ENCODE measurements at places on chromosomes 13 and 19. TPM values are rescaled to one million over a fixed set of nuclear protein-coding genes. Genes with fewer than 3 reads are reported as not detected.

DNA sequence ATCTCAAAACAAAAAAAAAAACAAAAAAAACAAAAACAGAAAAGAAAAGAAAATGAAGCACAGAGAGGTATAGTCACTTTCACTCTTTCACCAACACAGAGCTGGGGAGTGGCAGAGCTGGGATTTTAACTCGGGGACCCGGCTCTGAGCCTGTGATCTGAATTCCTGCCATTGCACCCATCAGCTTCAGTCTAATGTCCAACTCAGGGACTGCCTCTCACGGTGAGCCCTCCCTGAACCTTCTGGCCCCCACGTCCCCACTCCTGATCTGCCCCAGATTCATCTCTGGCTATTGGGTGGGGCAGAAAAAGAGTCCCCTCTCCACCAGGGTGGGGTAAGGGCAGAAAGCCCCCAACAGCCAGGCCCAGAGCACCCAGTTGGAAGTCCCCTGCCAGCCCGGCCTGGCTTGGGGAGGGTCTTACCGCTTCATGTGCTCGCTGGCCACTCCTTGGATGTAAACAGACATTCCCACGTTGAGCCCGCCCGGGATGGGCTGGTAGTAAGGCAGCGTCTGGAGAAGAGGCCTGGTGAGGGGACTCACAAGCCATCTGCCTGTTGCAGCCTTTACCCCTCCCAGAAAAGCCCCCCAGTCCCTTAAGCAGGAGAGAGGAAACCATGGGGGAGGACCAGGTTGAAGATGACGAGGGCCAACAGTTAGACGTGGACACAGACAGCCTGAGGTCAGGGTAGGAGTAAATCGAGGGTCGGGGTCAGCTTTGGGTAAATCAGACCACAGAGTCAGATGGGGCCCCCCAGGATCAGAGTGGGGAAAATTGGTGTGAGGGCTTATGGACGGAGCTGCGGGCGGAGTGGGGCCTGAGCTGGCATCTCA is 520 bp downstream of the LGALS4 start:
- no peak for DNase-seq
- no peaks in the 10 kb centered on the region for H3K4me1 ChIP-seq

DNA sequence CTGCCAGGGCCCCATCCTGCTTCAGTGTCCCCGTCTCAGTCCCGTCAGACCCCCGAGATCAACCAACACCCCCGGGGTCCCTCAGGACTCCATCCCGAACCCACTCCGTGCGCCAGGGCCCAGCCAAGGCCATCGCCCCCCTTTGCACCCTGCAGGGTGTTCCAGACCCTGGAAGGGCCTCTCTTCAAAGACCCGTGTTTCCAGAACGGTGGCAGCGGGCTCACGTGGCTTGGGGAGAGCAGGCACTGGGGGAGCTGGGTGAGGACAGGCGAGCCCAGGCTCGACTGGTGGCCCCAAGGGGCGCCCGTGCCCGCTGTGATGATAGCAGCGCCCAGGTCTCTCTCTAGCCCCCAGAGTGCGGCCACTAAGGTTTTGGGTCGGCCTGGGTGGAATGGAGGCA is 1.4 kb downstream of the KASH5 start:
- no peaks in the 10 kb centered on the region for H3K36me3 ChIP-seq
- H3K27ac ChIP-seq = no peak overlapping the region
- DNase-seq = no peak
- H3K4me1 ChIP-seq = no peaks in the 10 kb centered on the region

DNA sequence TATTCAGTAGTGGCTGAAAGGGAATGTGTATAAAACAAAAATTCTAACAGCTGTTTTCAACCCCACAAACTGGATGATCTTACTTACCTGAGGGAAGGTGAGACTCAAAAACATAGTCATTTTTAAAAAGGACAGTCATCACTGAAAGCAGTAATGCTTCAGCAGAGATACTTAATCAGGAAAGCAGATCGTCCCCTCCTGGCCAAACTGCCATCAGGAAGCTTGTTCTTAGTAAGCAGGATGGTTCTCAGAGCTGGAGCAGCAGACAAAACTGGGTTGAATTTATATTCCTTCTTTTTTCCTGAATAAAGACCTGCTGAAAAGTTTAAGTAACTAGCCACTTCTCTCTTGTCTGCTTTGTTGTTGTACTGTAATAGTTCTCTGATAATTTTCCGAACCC is 1156.5 kb downstream of the OLFM4 start:
- no peaks in the 10 kb centered on the region for H3K36me3 ChIP-seq
- no peak overlapping the region for H3K27ac ChIP-seq
- H3K27me3 ChIP-seq = no peaks in the 10 kb centered on the region
- no peak for DNase-seq
- H3K4me3 ChIP-seq = no peak overlapping the region

DNA sequence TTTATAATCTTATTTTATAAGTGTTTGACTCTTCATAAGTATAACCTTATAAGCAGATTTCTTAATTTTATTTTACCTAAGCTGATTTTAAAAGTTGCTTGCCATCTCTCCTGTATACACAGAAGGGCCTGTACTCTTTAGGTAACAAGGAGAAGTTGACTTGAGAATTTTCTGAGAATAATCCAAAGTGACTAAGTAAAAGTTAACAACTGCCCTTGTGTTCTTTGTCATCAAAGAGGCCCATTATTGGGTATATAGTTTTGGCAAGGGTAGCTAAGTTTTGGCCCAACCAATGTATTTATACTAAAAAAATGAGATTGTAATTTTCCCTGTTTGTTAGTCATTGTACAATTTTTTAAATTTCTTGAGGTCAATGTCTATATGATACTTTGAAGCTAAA is 3.2 kb downstream of the LCP1 start:
- H3K27me3 ChIP-seq = no peaks in the 10 kb centered on the region
- no peaks in the 10 kb centered on the region for H3K36me3 ChIP-seq
- no peaks in the 10 kb centered on the region for H3K4me1 ChIP-seq
- H3K4me3 ChIP-seq = no peak overlapping the region
- DNase-seq = no peak

DNA sequence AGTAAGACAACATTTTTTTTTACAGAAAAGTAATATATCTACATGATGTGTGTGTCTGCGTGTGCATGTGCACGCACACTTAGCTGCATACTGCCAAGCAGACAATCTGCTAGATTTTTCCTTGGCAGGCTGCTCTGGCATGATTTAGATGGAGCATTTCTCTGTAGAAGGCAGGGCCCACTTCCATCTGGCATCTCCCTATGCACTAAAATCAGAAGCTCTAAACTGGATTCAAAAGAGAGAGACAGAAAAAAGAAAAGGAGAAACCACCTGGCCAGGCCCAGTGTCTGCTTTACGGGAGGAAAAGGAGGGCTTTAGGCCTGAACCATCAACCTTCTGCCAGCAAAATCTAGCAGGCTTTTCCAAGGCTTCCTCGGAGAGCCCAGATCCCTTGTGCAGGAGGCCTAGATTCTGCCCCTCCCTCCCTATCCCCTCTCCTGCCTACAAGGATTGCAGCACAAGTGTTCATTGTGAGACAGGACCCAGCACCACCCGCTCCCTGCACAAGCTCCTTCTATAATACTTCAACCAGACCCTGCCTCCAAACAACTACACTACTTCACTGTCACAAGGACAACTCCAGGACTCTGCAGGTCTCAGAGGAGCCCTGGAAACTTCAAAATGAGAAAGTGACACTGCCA is 99.3 kb downstream of the DOCK9 start:
- H3K27me3 ChIP-seq = no peaks in the 10 kb centered on the region
- DNase-seq = no peak
- H3K4me3 ChIP-seq = no peak overlapping the region
- peaks cover 11% of the 10 kb centered on the region for H3K4me1 ChIP-seq
- no peak overlapping the region for H3K27ac ChIP-seq
- peaks cover 96% of the 10 kb centered on the region for H3K36me3 ChIP-seq

DNA sequence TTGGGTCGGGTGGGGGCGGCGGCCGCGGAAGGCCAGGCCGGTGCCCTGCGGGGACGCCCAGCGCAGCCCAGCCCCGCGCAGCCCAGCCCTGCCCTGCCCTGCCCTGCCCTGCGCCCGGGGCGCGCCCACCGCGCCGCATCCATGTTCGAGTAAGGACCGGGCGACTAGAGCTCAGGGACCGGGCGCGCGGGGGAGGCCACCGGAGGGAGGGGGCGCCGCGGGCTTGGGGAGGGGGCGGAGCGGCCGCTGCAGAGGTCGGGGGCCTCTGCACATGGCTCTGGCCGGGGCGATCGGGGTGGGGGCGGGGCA is 169 bp downstream of the GRAMD1A start:
- no peaks in the 10 kb centered on the region for H3K36me3 ChIP-seq
- no peaks in the 10 kb centered on the region for H3K27me3 ChIP-seq
- peak overlapping the region; percentile 99 for H3K4me3 ChIP-seq
- H3K27ac ChIP-seq = peak overlapping the region; percentile 97
- no peak for DNase-seq

GRCh38 chr19:3611841-3612240 is 5.2 kb upstream of the TBXA2R start:
- no peaks in the 10 kb centered on the region for H3K27me3 ChIP-seq
- H3K36me3 ChIP-seq = no peaks in the 10 kb centered on the region
- H3K4me1 ChIP-seq = peaks cover 44% of the 10 kb centered on the region
- H3K27ac ChIP-seq = no peak overlapping the region
- H3K4me3 ChIP-seq = no peak overlapping the region
- DNase-seq = no peak

DNA sequence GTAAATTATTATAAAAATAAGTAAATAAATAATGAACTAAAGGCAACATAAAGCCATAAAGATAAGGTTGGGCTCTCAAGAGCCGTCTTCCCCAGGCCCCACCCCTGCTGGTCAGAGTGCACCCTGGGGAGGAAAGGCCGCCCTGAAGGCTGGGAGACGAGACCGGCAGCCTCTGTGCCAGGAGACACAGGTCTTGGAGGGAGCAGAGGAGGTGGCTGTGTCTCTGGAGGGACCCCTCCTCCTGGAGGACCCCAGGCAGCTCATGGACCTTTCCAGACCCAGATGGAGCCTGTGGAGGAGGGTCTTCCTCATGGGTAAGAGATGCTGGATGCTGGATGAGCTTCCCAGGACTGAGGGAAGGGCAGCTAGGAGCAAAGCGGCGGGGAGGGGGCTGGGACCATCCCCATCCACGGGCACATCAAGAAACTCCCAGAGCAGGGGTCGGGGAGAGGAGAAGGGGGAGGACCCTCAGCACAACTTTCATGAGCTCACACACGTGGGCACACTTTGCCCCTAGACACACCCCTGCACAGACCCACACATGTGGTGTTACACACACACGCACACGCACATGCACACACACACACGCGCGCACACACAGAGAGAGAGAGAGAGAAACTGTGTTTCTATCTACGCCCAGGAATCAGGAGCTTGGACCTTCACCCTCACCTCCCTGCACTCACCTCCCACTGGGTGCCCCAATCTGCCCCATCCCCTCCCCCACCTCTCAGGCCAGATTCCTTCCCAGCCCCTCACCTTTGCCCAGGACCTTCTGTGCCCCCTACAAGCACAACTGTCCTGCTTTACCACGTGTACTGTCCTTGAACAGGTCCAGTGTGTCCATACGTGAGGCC is at the start of gene CEACAM18:
Gene CEACAM18, plus strand, starts transcription at position 159 of the 854 bp plus-strand sequence.
- H3K4me3 ChIP-seq = no peak within 1 kb of the TSS
- peaks cover 11% of the 10 kb centered on the region for H3K4me1 ChIP-seq
- no peaks in the 10 kb centered on the region for H3K36me3 ChIP-seq
- peaks cover 16% of the 10 kb centered on the region for H3K27me3 ChIP-seq

GRCh38 chr19:18660939-18661670 is 22.4 kb upstream of the CRTC1 start:
- no peak for DNase-seq
- H3K27ac ChIP-seq = peak overlapping the region; percentile 63
- H3K4me3 ChIP-seq = no peak overlapping the region
- no peaks in the 10 kb centered on the region for H3K36me3 ChIP-seq
- H3K27me3 ChIP-seq = no peaks in the 10 kb centered on the region
- peaks cover 53% of the 10 kb centered on the region for H3K4me1 ChIP-seq

DNA sequence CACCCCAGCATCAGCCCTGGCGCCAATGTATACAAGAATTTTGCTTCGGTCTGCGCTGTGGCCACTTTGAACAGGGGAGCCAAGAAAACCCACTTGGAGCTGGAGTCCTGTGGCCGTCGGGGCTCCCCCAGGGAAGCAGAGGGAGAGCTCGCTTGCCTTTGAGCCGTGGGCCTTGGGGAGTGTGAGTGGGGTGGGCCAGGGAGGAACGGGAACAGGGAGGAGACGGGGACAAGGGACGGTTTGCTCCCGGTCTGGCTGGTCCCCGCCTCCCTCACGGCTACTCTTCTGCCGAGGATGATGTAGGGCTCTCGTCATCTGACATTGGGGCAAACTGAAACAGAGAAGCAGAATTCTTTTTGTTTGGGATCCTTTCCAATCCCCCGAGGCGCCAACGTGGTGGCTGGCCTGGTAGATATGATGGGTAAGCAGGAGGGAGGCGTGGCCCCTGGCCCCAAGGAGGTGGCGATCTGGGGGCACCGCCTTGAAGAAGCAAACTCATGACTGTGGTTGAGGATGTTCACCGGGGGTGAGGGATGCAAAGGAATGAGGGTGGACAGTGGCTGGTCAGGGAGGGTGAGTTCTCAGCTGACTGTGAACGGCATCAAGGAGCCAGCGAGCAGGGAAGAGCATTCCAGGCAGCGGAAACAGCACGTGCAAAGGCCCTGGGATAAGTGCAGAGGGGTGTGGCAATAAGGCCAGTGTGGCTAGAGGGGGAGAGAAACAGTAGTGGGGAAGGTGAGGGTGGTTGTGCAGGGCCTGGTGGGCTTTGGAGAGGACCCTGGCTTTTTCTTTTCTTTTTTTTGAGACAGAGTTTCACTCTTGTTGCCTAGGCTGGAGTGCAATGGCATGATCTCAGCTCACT is 10.9 kb upstream of the SPC24 start:
- no peak overlapping the region for H3K4me3 ChIP-seq
- H3K36me3 ChIP-seq = peaks cover 52% of the 10 kb centered on the region
- peak overlapping the region; percentile 92 for H3K27ac ChIP-seq
- no peaks in the 10 kb centered on the region for H3K27me3 ChIP-seq
- H3K4me1 ChIP-seq = no peaks in the 10 kb centered on the region

- H3K4me1 ChIP-seq = no peaks in the 10 kb centered on the region
- H3K36me3 ChIP-seq = no peaks in the 10 kb centered on the region
- no peaks in the 10 kb centered on the region for H3K27me3 ChIP-seq
Measured at GRCh38 chr19:28934631-28935030, 278.3 kb downstream of the UQCRFS1 start.

GRCh38 chr13:98112456-98112855 is 30.4 kb upstream of the FARP1 start:
- H3K27ac ChIP-seq = no peak overlapping the region
- no peaks in the 10 kb centered on the region for H3K36me3 ChIP-seq
- H3K4me1 ChIP-seq = no peaks in the 10 kb centered on the region
- no peak overlapping the region for H3K4me3 ChIP-seq
- no peak for DNase-seq
- H3K27me3 ChIP-seq = no peaks in the 10 kb centered on the region

GRCh38 chr13:112781881-112782361 is 92.1 kb downstream of the ATP11A start:
- H3K4me3 ChIP-seq = no peak overlapping the region
- DNase-seq = peak; percentile 78
- no peaks in the 10 kb centered on the region for H3K27me3 ChIP-seq
- peaks cover 30% of the 10 kb centered on the region for H3K4me1 ChIP-seq
- no peak overlapping the region for H3K27ac ChIP-seq

CD22 gene
- total RNA-seq = 1.2 TPM

TJP3 gene
- total RNA-seq = 0.33 TPM

KLK13 gene
- not detected for total RNA-seq

KLF1 gene
- total RNA-seq = not detected

FFAR1 gene
- total RNA-seq = not detected

RFPL4A gene
- total RNA-seq = not detected

TTC9B gene
- 5.0 TPM for total RNA-seq

CAPN12 gene
- total RNA-seq = 0.33 TPM

PSG2 gene
- not detected for total RNA-seq

CEACAM8 gene
- not detected for total RNA-seq

ZNF433 gene
- total RNA-seq = 6.0 TPM

CYP4F2 gene
- total RNA-seq = not detected

Data from sigmoid colon (tissue), 7 donors.